ENCODE measurements at places on chromosomes 11 and 22.
A peak's percentile ranks its signal among the peaks of the same experiment; 100 is the strongest.

- DNase-seq: no peak
These were observed 176.0 kb downstream of the WNT11 start for GRCh38 chr11:76030286-76030685.

DNA sequence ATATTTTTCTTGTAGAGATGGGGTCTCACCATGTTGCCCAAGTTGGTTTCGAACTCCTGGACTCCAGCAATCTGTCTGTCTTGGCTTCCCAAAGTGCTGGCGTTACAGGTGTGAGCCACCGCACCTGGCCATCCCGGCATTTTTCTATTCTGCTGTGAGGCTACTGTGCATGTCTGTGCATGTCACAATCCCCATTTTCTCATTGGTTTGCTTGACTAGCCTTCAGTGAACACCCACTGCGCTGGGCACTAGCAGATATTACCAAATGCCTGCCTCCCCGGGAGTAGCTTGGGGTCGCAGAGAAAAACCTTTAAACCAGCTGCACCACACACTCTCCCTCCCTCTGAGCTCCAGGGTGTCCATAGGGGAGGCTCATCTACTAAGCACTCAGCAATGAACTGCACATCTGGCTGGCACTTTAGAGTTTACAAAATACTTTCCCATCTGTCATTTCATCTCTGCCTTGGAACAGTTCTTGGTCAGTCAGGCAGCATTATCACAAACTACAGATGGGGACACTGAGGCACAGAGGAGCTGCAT lies 4.9 kb downstream of the CSNK1E start:
- no peak for DNase-seq

- DNase-seq: no peak
These were observed 695 bp downstream of the PEX26 start for GRCh38 chr22:18078329-18079041.

- DNase-seq: no peak
These were observed 1503.9 kb downstream of the BRD1 start for GRCh38 chr22:48323746-48324145.

DNA sequence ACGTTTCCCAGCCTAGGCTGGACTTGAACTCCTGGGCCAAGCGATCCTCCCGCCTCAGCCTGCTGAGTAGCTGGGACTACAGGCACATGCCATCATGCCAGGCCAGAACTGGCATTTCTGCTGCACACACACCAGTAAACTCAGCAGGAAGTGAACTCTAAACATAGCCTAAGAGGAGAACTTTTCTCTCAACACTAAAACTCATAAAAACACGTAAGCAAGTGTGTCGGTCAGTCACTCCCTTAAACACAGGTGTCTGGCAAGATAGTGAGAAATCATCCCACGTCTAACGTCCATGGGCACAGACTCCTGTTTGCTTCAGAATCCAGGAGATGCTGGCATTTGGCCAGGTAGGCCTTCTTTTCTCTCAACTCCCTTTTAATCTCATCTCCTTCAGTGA lies 104.8 kb downstream of the RPL27A start:
- DNase-seq: no peak

DNA sequence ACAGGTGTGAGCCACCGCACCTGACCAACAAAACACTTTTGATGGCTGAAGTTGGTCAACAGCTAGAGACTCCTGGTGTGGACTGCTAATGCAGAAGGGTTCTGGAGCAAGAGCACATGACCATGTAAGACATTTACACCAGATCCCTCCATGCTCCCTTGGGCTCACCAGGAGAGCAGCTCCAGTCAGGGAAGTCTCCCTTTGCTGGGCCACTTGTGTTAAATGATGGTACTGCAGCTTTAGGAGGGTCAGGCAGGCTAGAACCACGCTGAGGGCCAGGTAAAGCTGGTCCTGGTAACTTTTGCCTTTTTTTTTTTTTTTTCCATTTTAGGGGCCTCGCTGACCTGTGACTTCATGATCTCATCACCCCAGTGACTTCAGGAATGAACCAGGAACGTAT lies 146.4 kb downstream of the FBXO7 start:
- DNase-seq: no peak

- no peak for DNase-seq
These were observed 11.4 kb downstream of the KDELR3 start for GRCh38 chr22:38479096-38479837.

DNA sequence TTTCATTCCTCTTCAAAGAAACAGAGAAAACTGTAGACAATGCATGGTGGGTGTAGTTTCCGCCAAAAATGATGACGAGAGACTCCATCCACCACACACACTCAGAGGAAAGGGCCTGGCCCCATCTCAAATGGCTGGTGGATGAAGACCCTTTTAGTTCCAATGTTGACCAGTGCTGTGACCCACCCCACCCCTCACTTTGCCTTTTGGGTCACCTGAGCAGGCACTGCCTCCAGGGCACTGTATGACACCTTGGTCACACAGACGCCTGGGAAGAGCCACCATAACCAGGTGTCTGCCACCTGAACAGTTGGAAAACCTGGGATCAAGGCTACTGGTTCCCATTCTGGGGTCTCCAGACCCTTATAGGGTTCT lies 121.3 kb downstream of the MPPED1 start:
- no peak for DNase-seq

GRCh38 chr22:49269928-49270327 lies 557.7 kb downstream of the BRD1 start:
- no peak for DNase-seq

DNA sequence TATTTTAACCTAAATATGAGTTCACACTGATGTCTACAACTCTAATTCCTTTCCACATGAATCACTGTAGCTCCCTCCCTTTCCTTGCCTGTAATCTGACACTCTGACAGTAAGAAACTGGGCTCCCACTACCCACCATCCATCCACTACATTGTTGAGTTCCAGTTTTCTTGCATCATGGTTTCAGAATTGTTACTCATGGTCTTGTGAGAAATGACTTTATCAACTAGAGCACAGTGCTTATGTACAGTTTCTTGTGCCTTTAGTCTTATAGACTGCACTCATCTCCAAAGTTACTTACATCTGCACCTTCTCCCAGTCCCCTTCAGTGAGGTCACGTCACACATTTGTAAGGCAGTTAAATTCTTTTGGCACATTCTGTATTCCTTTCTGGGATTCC lies 78.6 kb downstream of the RTL6 start:
- DNase-seq: no peak

DNA sequence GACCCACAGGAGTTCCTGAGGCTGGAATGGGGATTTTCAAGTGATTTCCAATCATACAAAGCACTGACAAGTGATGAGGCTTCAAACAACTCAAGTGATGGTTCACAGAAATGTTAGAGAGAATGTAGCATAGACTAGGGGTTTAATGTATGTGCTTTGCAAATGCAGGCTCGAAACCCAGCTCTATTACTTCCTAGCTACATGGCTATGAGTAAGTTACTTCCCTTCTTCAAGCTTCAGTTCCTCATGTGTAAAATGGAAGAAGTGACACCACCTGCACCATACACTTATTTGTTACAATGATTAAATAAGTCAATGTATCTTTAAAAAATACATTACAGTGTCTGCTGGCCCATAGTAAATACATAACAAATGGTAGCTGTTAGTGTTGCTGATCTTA lies 139.8 kb downstream of the CCDC81 start:
- DNase-seq: no peak

GRCh38 chr11:8593935-8594909 lies at the start of gene STK33:
Gene STK33 (minus strand): TSS chr11:8594228. CDS start chr11:8474905, 119,323 bp downstream.
- peak; percentile 65 for DNase-seq

GRCh38 chr11:110376711-110377324 lies 52.9 kb upstream of the FDX1 start:
- DNase-seq: peak; percentile 72

DNA sequence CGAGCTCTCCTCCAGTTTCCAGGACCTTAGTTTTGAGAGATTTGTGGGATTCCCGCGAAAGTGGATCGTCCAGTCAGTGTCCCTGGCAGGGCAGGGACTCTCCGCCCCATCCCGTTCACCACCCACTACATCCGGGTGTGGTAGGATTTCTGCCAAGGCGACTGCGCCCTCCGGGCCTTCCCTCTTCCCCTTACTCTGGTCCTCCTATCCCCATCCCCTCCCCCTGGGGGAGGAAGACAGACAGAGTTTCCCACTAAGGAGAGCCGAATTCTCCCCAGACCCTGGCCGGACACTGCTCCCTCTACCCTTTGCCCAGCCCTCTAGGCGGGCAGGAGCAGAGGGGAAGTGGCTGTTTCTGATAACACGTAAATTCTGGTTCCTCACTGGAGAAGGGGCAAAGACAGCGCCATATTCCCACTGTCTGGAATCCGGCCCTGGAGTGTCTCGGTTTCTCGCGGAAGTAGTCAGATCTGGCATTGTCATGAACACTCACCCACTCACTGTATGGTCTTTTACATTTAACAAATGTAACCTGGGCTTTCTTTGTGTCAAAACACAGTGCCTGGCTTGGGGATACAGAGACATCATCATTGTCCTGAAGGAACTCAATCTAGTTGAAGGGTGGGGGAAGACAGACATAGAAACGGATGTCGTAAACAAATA lies 1.1 kb upstream of the NECTIN1 start:
- peak; percentile 28 for DNase-seq

GRCh38 chr11:112965656-112966055 lies 4.4 kb downstream of the NCAM1 start:
- no peak for DNase-seq

- no peak for DNase-seq
These were observed 368.8 kb upstream of the KIRREL3 start for GRCh38 chr11:127369356-127369755.

GRCh38 chr11:796565-797295 lies 1.4 kb downstream of the SLC25A22 start:
- DNase-seq: no peak

Measured in DMS153 (cell line).